ENCODE measurements at places on chromosomes 2 and 18.

DNA sequence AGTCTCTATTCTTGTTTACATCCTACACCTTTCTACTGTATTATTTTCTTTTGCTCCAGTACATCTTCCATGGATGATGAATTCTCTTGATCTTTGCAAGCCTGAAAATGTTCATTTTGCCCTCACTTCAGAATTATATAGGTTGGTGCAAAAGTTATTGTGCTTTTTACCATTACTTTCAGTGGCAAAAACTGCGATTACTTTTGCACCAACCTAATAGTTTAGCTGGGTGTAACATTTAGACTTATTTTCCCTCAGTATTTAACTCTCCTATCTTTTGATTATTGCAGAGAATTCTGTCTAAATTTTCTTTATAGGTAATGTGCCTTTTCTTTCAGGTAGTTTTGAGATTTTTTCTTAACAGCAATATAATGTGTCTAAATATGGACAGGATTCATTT, 81.8 kb downstream of the SS18 start:
- no peak for DNase-seq

GRCh38 chr18:79631096-79631507, 48.5 kb upstream of the CTDP1 start:
- no peak for DNase-seq

- DNase-seq, result no peak
Measured at GRCh38 chr2:177143444-177143843, 69.2 kb upstream of the HNRNPA3 start.

DNA sequence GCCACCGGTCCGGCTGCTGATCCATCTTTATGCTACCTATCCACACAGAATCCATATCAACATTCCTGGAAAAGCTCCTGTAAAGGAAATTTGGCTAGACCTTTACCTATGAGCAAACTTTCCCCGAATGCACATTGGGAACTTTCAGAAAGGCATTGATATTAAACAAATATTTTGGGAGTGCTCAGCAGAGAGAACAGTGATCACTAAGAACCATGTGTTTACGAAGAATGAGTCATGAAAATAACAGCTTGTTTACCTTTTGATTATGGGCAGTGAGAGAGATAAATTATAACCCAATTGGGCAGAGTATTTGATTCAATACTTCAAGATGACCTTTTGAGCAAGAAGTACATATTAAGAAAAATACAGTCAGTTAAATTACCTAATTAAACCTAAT, 189.7 kb upstream of the CDH2 start:
- no peak for DNase-seq

DNA sequence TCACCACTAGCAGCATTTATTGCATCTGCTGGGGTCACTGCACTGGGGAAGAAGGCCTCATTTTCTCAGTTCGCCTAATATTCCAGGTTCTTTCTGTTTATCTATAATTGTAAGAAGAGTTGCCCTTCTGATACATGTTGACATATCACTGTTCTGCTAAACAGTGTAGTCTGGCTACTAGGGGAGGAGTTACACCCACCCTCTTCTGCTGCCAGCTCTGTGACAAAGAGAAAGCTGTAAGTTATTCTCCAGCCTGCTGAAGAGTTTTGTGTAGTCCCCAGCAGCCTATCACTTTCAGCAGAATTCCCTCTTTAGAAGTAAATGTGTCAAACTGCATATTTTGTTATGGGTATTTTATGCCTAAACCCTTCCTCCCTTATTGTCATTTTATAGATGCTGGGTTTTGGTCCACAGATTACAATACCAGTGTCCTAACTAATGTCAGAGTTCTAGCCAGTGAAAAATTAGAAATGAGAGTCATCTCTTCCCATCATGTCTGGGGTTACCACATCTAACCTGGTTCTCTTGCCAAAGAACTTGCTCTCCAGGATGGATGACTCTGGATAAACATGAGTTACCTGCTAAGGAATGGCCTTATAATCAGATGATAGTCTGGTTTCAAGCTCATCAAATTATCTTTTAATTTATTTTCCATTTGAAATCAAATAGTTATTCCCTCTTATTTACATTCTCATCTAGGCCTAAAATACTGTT, 5.6 kb upstream of the MBOAT2 start:
- no peak for DNase-seq

- no peak for DNase-seq
Measured at GRCh38 chr2:24945907-24946306, 25.8 kb downstream of the DNAJC27 start.

Measured in bone marrow (tissue), 2 donors.